ENCODE measurements at places on chromosomes 11 and 22. TPM values are rescaled to one million over a fixed set of nuclear protein-coding genes. Genes with fewer than 3 reads are reported as not detected.

The TRIM29 gene
- total RNA-seq: not detected

The OR52N1 gene
- not detected for total RNA-seq

The DDB1 gene
- 214 TPM for total RNA-seq

The BDNF gene
- 0.20 TPM for total RNA-seq

The HSCB gene
- total RNA-seq: 10.0 TPM

The CARD10 gene
- 30.9 TPM for total RNA-seq

The TMEM132A gene
- total RNA-seq: 57.7 TPM

The POTEH gene
- total RNA-seq: not detected

DNA sequence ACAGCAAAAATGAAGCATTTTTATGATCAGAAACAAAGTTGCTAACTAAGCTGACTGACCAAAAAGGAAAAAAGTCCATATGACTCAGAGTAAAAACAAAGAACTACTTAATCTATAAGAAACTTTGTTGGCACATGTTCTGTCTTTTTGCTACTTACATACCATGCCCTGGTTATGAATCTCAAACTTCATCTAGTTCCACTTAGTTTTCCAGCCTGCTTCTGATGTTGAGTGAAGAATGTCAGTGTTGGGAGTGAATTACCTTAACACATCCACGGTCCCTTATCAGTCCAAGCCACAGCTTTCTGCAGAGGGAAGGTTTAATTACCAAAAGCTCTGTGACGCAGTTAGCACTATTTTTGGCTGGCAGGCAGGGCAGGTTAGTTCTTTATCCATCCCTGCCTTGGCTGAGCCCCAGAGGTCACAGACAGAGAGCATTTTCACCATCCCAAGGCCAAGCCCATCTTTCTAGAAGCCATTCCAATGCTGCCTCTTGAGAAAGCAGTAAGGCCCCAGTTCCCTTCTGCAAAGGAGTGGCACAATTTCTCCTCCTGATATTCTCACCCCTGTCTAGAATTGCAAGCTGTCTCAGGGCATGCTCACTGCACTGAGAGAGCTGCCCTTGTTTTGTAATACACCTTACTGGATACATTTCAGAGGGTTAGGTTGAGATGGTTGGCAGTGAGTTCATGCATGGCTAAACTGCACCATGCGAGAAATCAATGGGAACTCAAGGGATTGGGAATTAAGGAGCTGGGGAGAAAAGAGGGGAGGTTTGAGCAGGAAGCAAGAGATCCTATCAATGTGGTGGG, 67.1 kb downstream of the SLC1A2 start:
- no peak for DNase-seq
- H3K4me3 ChIP-seq: no peak overlapping the region
- no peaks in the 10 kb centered on the region for H3K27me3 ChIP-seq
- H3K36me3 ChIP-seq: no peaks in the 10 kb centered on the region
- H3K27ac ChIP-seq: no peak overlapping the region

- H3K4me1 ChIP-seq: peaks cover 30% of the 10 kb centered on the region
- H3K27me3 ChIP-seq: no peaks in the 10 kb centered on the region
- no peak overlapping the region for H3K27ac ChIP-seq
- H3K36me3 ChIP-seq: peaks cover 25% of the 10 kb centered on the region
- peak; percentile 37 for DNase-seq
Measured at GRCh38 chr22:42967933-42968332, 47.0 kb downstream of the PACSIN2 start.

DNA sequence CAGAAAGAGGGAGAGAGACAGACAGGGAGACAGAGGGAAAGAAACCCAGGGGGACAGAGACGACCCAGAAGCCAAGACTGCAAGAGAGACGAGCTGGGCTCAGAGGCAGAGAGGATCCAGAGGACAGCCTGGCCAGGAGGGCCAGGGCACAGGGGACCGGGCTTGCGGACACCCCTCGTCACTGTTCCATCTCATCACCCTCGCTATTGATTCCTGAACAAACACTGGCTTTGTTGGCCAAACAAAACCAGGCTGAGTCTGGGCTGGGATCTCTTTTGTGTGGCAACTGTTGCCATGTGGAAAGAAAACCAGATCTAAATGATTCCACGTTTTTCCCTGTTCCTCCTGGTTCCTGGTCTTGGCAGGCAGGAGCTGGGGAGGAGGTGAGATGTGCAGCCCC, 339.4 kb downstream of the MN1 start:
- H3K4me3 ChIP-seq: no peak overlapping the region
- H3K27me3 ChIP-seq: no peaks in the 10 kb centered on the region
- peak overlapping the region; percentile 63 for H3K27ac ChIP-seq

DNA sequence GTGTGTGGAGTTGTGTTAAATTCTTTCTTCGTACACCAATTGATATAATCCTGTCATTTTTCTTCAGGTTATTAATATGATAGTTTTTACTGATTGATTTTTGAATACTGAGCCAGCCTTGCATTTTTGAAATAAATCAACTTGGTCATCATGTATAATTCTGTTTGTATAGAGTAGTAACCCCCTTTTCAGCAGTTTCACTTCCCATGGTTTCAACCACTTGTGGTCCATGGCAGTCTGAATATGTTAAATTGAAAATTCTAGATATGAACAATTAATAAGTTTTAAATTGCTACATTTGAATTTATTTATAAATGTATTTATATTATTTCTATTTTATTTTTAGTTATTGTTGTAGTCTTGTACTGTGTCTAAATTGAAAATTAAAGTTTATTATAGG, 32.6 kb downstream of the MS4A6A start:
- H3K27ac ChIP-seq: no peak overlapping the region
- H3K27me3 ChIP-seq: no peaks in the 10 kb centered on the region
- DNase-seq: no peak
- no peak overlapping the region for H3K4me3 ChIP-seq
- H3K36me3 ChIP-seq: no peaks in the 10 kb centered on the region
- H3K4me1 ChIP-seq: no peaks in the 10 kb centered on the region

DNA sequence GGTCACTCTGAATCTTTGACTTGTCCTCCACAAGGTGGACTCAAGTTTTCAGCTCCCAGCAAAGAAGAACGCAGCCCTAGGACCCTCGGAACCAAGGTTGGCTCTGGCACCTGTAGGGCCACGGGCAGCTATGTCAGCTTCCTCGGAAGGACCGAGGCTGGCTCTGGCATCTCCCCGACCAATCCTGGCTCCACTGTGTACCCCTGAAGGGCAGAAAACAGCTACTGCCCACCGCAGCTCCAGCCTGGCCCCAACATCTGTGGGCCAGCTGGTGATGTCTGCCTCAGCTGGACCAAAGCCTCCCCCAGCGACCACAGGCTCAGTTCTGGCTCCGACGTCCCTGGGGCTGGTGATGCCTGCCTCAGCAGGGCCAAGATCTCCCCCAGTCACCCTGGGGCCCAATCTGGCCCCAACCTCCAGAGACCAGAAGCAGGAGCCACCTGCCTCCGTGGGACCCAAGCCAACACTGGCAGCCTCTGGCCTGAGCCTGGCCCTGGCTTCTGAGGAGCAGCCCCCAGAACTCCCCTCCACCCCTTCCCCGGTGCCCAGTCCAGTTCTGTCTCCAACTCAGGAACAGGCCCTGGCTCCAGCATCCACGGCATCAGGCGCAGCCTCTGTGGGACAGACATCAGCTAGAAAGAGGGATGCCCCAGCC, 2.2 kb downstream of the INPP5J start:
- H3K4me3 ChIP-seq: no peak overlapping the region
- H3K27me3 ChIP-seq: no peaks in the 10 kb centered on the region
- no peaks in the 10 kb centered on the region for H3K4me1 ChIP-seq
- DNase-seq: no peak
- H3K27ac ChIP-seq: no peak overlapping the region

DNA sequence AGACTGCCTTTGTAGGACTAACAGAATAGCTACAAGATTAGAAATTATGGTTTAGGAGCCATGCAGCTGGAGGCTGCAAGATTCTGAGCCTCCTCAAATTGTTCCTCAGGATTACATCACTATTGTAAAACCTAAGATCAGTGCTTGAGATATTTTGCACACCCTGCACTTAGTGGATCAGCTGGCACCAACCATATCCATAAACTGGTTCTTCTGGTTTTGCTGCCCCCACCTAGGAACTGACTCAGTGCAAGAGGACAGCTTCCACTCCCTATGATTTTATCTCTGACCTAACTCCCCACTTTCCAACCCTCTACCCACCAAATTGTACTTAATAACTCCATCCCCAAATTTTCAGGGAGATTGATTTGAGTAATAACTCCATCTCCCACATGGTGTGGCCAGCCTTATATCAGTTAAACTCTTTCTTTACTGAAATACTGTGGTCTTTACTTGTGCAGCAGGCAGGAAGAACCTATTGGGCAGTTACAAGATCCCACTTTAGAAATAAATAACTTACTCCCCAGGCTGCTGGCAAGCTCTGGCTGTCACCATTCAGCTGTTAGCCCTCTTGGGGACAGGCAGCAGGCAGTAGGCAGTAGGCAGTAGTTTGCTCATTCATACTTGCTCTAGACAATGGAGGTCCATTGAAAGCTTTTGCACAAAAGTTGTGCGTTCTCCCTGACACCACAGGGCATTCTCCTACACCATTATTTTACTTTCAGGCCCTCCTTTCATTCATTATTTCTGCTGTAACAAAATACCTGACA, 119.0 kb downstream of the SLC17A6 start:
- no peaks in the 10 kb centered on the region for H3K36me3 ChIP-seq
- peak overlapping the region; percentile 82 for H3K27ac ChIP-seq
- no peak overlapping the region for H3K4me3 ChIP-seq
- peaks cover 62% of the 10 kb centered on the region for H3K4me1 ChIP-seq

- no peaks in the 10 kb centered on the region for H3K27me3 ChIP-seq
- H3K27ac ChIP-seq: peak overlapping the region; percentile 21
- H3K36me3 ChIP-seq: no peaks in the 10 kb centered on the region
Measured at GRCh38 chr11:74989260-74989638, 516 bp downstream of the NEU3 start.

DNA sequence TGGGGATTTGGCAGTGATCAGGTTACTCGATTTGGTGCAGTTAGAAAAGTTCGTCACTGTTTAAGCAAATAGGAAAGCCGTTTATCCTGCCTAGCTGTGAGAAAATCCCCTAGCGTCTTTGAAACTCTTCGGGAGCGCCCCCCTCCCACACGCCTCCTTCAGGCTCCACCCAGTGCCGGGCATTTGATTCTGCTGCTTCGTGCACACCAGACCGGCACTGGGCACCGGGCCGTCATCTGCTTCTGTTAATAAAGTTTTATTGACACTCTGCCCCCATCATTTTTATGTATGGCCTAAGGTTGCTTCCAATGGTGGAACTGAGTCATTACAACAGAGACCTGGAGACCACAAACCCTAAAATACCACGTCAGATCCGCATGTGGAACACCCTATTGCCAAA, 50.9 kb downstream of the IGF2 start:
- H3K4me3 ChIP-seq: no peak overlapping the region
- no peak for DNase-seq
- no peak overlapping the region for H3K27ac ChIP-seq
- H3K36me3 ChIP-seq: no peaks in the 10 kb centered on the region

DNA sequence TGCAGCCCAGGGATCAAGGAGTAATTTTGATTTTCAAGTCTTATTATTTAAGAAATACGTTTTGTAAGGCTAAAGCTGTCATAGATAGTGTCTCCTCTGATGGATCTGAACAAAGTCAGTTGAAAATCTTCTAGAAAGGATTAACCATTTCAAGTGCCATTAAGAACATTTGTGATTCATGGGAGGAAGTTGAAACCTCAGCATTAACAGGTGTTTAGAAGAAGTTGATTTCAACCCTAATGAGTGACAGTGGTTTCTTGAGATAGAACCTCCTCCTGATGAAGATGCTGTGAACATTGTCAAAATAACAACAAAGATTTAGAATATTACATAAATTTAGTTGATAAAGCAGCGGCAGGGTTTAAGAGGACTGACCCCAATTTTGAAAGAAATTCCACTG, 61.7 kb downstream of the PRR5L start:
- no peaks in the 10 kb centered on the region for H3K27me3 ChIP-seq
- no peaks in the 10 kb centered on the region for H3K36me3 ChIP-seq
- peaks cover 16% of the 10 kb centered on the region for H3K4me1 ChIP-seq
- no peak for DNase-seq

- H3K36me3 ChIP-seq: no peaks in the 10 kb centered on the region
- peaks cover 15% of the 10 kb centered on the region for H3K4me1 ChIP-seq
- H3K27ac ChIP-seq: no peak overlapping the region
- DNase-seq: peak; percentile 90
- no peaks in the 10 kb centered on the region for H3K27me3 ChIP-seq
Measured at GRCh38 chr11:11661326-11662040, 39.7 kb upstream of the GALNT18 start.

- DNase-seq: no peak
- H3K27ac ChIP-seq: no peak overlapping the region
- 0 out of 2 replicates have a peak, but pooled peaks cover 4% of the 10 kb centered on the region for H3K27me3 ChIP-seq
- H3K4me3 ChIP-seq: no peak overlapping the region
- no peaks in the 10 kb centered on the region for H3K36me3 ChIP-seq
Measured at GRCh38 chr11:19345848-19346681, 105.3 kb upstream of the E2F8 start.

- no peak overlapping the region for H3K4me3 ChIP-seq
- H3K27me3 ChIP-seq: no peaks in the 10 kb centered on the region
- no peaks in the 10 kb centered on the region for H3K36me3 ChIP-seq
- H3K4me1 ChIP-seq: peaks cover 10% of the 10 kb centered on the region
- DNase-seq: no peak
- no peak overlapping the region for H3K27ac ChIP-seq
Measured at GRCh38 chr11:27013781-27014361, 20.0 kb downstream of the FIBIN start.

DNA sequence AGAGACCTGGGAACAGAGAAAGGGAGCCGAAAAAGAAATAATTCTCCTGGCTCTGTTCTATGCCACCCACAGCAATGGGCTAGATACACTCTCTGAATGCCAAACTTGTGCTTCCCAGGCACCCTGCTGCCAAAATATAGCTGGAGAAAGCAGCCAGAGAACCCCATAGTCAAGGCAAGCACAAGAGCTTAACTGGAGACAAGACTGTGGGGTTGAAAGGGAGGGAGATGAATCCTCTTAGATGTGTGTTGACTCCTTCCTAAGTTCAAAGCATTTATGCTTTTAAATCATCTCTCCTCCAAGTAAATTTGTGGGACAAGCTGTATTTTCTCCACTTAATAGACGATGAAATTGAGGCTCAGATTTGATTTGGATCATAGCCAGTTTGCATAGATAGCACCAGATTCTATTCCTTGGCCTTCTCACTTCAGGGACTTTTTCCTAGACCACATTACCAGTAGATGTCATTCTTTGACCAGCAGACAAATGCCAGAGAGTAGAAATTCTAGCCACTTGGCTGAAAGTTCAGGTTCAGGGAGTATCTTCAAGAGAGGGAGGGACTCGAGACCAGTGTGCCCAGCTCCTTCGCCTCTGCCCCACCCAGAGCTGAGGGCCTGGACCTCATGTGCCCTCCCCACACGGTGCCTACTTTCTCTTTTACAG, 16.5 kb upstream of the ETS1 start:
- no peak overlapping the region for H3K27ac ChIP-seq
- no peaks in the 10 kb centered on the region for H3K36me3 ChIP-seq
- no peak overlapping the region for H3K4me3 ChIP-seq
- no peaks in the 10 kb centered on the region for H3K4me1 ChIP-seq
- H3K27me3 ChIP-seq: no peaks in the 10 kb centered on the region

All from SJCRH30 (cell line).